ENCODE measurements at places on chromosomes 1 and 21. TPM values are rescaled to one million over a fixed set of nuclear protein-coding genes. Genes with fewer than 3 reads are reported as not detected.

- H3K27me3 ChIP-seq = no peaks in the 10 kb centered on the region
- no peaks in the 10 kb centered on the region for H3K36me3 ChIP-seq
- no peaks in the 10 kb centered on the region for H3K4me1 ChIP-seq
- H3K4me3 ChIP-seq = no peak overlapping the region
- H3K27ac ChIP-seq = no peak overlapping the region
Observed at GRCh38 chr21:25103500-25104207, 503.6 kb downstream of the MRPL39 start.

GRCh38 chr1:101366513-101367215 is 129.8 kb downstream of the S1PR1 start:
- no peak for DNase-seq
- no peak overlapping the region for H3K4me3 ChIP-seq
- no peak overlapping the region for H3K27ac ChIP-seq
- H3K27me3 ChIP-seq = no peaks in the 10 kb centered on the region

DNA sequence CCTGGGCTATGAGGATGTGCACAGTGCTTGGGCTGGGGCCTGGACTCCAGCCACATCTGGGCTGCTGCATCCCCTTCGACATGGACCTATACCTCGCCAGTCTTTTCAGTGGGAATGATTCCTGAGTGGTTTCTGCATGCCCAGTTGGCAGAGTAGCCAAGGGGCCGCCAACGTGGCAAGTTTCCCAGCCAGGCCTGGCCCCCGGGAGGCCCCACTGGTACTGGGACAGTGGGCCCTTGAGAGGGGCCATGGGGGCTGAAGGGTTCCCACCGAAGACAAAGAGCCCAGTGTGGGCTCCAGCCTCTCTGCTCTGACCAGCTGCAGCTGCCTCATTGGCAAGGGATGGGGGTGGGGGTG is 15.4 kb downstream of the RAP1GAP start:
- no peak overlapping the region for H3K4me3 ChIP-seq
- no peak overlapping the region for H3K27ac ChIP-seq
- H3K4me1 ChIP-seq = peaks cover 26% of the 10 kb centered on the region
- H3K27me3 ChIP-seq = peaks cover 25% of the 10 kb centered on the region
- no peaks in the 10 kb centered on the region for H3K36me3 ChIP-seq

- H3K27ac ChIP-seq = peak overlapping the region; percentile 68
- no peaks in the 10 kb centered on the region for H3K27me3 ChIP-seq
- DNase-seq = peak; percentile 98
- peaks cover 30% of the 10 kb centered on the region for H3K4me1 ChIP-seq
- H3K36me3 ChIP-seq = no peaks in the 10 kb centered on the region
- peak overlapping the region; percentile 82 for H3K4me3 ChIP-seq
Observed at GRCh38 chr1:206634365-206635079, 814 bp upstream of the DYRK3 start.

DNA sequence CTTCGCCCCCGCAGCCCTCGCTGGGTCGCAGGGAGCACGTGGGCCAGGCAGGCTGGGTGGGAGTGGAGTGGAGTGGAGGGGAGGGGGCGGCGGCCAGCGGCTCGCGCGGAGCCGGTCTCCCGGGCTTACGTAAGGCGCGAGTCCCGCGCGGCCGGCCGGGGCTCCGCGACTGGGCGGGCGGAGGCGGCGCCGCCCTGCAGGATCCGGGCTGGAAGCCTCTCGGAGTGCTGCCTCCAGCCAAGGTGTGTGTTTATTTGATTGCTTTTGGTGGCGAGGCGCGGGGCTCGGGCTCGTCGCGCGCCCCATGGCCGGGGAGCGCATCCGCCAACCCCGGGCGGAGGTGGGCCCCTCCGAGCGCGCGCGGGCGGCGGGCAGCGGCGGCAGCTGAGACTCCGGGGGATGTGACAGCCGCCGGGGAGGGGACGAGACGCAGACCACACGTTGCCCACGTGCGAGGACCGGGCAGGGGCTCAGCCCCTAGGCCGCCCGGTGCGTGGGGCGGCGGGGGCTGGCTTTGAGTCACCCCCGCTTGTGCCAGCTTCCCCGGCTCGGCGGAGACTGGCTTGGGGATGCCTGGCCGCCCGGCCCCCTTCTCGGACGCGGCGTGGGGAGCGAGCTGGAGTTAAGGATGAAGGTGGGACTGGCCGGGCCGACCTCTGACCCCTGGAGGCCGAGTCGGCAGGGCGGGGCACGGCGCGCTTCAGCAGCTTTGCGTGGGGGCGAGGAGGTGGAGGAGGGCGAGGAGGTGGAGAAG is 402 bp upstream of the AK4 start:
- H3K27me3 ChIP-seq = no peaks in the 10 kb centered on the region
- H3K27ac ChIP-seq = peak overlapping the region; percentile 85
- no peaks in the 10 kb centered on the region for H3K36me3 ChIP-seq
- H3K4me3 ChIP-seq = peak overlapping the region; percentile 92

The RAP1GAP gene
- total RNA-seq = 3.0 TPM

Measured in suprapubic skin (tissue), 4 donors.